Lung (tissue), 17 donors: ENCODE measurements at places on chromosomes 1 and 21. TPM values are rescaled to one million over a fixed set of nuclear protein-coding genes. Genes with fewer than 3 reads are reported as not detected.

GRCh38 chr21:20902511-20902910 is 95.7 kb upstream of the NCAM2 start:
- H3K4me3 ChIP-seq: no peak overlapping the region
- H3K36me3 ChIP-seq: no peaks in the 10 kb centered on the region
- no peak for DNase-seq
- H3K27ac ChIP-seq: no peak overlapping the region
- no peaks in the 10 kb centered on the region for H3K27me3 ChIP-seq

GRCh38 chr1:213669964-213670691 is 317.6 kb upstream of the PROX1 start:
- H3K4me1 ChIP-seq: no peaks in the 10 kb centered on the region
- H3K27ac ChIP-seq: no peak overlapping the region
- no peak overlapping the region for H3K4me3 ChIP-seq
- no peaks in the 10 kb centered on the region for H3K27me3 ChIP-seq
- H3K36me3 ChIP-seq: no peaks in the 10 kb centered on the region

DNA sequence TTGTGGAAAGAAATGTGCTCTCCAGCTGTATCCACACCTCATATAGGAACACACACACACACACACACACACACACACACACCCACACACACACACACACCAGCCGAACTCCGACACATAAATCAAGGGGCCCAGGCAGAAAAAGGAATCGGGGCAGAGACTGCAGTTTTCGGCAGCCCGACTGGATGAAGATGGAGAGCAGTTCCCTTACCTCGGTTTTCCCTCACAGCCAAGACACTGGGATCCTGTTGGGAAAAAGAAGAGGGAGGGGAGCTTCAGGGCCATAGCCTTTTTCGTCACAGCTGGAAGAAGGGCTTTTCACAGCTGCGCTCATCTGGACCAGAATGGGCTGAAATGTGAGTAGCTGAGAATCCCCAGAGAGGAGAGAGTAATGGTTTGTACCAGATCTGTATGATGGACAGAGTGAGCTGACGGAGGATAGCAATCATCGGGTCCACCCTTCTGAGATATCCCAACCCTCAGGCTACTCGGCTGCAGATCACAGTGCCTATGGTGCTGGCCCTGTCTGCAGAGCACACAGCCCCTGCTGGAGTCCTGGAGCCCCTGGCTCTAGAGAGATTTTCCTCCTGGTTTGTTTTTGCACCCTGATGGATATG is 37.7 kb downstream of the PIK3C2B start:
- H3K27ac ChIP-seq: no peak overlapping the region
- no peaks in the 10 kb centered on the region for H3K27me3 ChIP-seq
- H3K36me3 ChIP-seq: peaks cover 37% of the 10 kb centered on the region

DNA sequence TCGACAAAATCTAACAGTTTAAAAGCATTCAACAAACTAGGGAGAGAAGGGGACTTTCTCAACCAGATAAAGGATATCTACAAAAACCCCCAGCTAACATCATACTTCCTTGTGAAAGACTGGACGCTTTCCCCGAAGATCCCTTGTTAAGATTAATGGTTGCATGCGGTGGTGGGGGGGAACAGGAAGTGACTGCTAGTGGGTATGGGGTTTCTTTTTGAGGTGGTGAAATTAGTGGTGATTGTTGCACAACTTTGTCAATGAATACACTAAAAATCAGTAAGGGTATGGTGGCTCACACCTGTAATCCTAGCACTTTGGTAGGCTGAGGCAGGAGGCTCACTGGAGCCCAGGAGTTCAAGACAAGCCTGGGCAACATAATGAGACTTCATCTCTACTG is 26.9 kb upstream of the EYA3 start:
- DNase-seq: no peak
- no peaks in the 10 kb centered on the region for H3K4me1 ChIP-seq
- H3K36me3 ChIP-seq: no peaks in the 10 kb centered on the region
- H3K4me3 ChIP-seq: no peak overlapping the region
- no peak overlapping the region for H3K27ac ChIP-seq
- no peaks in the 10 kb centered on the region for H3K27me3 ChIP-seq

DNA sequence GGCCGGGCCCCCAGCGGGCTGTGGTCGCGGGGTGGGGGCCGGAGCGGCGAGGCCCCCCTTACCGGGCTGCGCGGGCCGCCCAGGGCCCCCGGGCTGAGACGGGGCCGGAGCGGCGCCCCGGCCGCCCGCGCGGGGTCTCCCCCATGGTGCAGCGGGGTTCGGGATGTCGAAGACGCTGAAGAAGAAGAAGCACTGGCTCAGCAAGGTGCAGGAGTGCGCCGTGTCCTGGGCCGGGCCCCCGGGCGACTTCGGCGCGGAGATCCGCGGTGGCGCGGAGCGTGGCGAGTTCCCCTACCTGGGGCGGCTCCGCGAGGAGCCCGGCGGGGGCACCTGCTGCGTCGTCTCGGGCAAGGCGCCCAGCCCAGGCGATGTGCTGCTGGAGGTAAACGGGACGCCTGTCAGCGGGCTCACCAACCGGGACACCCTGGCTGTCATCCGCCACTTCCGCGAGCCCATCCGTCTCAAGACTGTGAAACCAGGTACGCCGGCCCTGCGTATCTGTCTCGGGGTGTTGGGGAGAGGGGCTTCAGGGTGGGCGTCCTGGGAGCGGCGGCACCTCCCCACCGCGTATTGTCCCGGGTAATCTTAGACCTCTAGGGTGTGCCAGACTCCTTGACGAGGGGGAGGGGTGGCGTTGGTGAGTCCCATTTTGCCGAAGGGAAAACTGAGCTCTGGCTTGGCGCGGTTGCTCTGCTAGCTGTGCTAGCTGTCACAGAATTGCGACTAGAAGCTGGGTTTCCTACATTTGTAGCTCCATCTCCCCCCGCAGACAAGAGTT is 745 bp downstream of the MAGI3 start:
- peaks cover 34% of the 10 kb centered on the region for H3K4me1 ChIP-seq
- peak overlapping the region; percentile 92 for H3K27ac ChIP-seq

GRCh38 chr1:158080066-158080465 is 86.6 kb downstream of the KIRREL1 start:
- no peak overlapping the region for H3K27ac ChIP-seq
- DNase-seq: no peak
- H3K4me1 ChIP-seq: no peaks in the 10 kb centered on the region
- no peak overlapping the region for H3K4me3 ChIP-seq
- no peaks in the 10 kb centered on the region for H3K27me3 ChIP-seq
- no peaks in the 10 kb centered on the region for H3K36me3 ChIP-seq

The DFFA gene
- 32.2 TPM for total RNA-seq

The RSBN1 gene
- total RNA-seq: 39.0 TPM

The TSPAN2 gene
- total RNA-seq: 10.0 TPM
